Cardiac fibroblast (primary cell): ENCODE measurements at places on chromosomes 4 and X.
A peak's percentile ranks its signal among the peaks of the same experiment; 100 is the strongest.

DNA sequence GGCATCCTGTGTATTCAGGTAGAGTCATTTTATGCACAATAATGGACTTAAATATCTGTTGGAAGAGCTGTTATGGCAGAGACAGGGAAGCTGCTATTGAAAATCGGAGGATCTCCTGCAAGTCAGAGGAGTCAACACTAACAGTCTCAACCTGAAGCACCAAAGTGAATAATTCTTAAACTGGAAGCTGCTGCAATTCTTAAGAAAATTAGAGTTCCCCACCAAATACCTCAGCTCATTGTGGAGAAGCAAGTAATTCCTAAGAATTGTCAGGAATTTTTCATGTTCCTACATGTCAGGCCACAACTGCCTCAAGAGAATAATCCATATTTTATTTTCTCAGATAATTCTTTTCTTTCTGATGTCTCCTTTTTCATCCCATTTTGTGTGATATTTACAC, 892.6 kb upstream of the LCORL start:
- DNase-seq = no peak

- no peak for DNase-seq
These were observed 95.5 kb upstream of the CPEB2 start for GRCh38 chr4:14906805-14907204.

DNA sequence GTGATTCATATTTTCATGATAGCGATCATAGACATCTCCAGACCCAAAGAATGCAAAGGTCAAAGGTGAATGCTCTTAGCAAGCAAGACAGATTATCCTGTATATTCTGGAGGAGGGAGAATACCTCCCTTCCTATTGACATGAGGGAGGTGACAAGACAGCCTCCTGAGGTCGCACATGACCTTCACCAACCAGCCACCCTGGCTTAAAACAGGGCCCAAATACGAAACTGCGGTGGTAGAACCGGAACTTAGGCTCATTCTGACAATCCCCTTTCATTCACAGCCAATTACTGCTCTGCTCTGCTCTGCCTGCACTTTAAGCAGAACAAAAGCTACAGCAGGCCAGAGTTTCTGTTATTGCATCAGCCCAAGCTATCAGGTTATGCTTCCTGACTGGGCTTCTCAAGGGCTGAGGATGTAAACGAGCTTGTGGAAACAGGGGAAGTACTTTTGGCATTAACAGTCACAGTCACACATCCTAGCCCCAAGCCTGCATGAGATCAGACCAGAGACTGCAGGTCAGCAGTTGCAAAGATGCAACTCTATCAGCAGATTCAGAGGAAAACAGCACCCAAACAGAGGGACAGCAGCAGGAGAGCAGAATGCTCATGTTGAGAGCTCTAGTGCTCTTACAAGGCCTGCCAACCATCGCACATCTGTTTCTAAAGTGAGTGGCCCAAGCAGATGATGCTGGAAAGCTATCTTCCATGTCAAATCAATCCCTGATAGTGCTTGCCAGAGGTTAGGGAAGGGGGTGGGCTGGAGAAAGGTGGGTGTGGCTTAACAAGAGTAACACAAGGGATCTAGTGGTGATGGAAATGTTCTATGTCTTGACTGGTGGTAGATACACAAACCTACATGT, 51.3 kb upstream of the MAP3K15 start:
- DNase-seq = peak; percentile 57

GRCh38 chrX:6694977-6695376, 160.1 kb upstream of the VCX3A start:
- no peak for DNase-seq
